ENCODE measurements at places on chromosomes 3 and 15.

GRCh38 chr15:100902436-100903167 lies 16.6 kb upstream of the LRRK1 start:
- DNase-seq = no peak

- DNase-seq = no peak
Measured at GRCh38 chr15:31387092-31387478, 60.5 kb downstream of the KLF13 start.

- no peak for DNase-seq
Measured at GRCh38 chr3:120396469-120396868, 47.3 kb upstream of the LRRC58 start.

DNA sequence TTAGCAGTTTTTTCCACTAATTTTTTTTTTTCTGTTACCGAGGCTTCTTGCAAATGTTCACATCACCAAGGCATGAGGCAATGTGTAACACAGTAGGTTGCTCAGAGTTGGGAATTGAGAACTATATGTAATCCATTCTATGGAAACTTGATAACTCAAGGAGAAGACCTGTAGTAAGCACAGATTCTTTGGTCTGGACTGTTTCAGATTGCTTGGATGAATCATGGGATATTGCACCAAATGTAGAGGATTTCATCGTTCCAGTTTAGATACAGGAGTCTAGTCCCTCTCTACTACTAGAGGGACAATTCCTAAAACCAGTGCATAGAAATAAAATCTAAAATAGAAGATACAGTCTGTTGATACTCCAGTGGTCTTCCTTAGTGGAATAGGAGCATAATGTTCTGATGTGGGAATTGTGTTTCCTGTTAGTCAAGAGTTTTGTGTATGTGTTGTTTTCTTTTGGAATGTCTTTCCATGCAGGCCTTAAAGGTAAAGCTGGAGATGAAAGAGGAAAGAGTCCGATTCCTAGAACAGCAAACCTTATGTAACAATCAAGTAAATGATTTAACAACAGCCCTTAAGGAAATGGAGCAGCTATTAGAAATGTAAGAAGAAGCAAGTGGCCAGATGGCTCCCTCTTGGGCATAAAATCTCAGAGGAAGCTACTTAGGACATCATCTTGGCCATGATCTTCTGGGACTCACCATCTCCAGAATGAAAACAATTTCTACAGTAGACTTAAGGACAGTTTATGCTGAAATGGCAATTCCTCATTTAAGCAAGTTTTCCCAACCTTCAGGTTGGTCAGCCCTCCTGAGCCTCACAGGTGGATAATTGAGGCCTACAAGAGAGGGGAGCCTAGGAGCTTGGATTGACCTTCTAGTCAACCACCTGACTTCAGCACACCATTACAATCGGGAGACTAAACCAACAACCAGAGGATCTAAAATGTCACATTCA lies 10.7 kb downstream of the KNSTRN start:
- DNase-seq = no peak

DNA sequence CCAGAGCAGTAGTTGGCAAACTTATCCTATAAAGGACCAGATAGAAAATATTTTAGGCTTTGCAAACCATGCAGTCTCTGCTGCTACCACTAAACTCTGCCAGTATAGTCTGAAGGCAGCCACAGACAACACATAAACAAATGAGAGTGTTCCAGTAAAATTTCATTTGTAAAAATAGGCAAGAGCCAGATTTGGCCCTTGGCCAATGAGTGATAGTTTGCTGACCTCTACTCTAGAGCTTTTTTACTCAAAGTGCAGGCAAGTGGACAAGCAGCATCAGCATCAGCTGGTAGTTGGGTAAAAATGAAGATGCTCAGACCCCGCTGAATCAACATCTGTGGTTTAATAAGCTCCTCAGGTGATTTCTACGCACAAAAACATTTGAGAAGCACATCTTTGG lies 269.8 kb downstream of the NTRK3 start:
- DNase-seq = no peak

- no peak for DNase-seq
Measured at GRCh38 chr15:70447521-70447920, 315.8 kb downstream of the UACA start.

DNA sequence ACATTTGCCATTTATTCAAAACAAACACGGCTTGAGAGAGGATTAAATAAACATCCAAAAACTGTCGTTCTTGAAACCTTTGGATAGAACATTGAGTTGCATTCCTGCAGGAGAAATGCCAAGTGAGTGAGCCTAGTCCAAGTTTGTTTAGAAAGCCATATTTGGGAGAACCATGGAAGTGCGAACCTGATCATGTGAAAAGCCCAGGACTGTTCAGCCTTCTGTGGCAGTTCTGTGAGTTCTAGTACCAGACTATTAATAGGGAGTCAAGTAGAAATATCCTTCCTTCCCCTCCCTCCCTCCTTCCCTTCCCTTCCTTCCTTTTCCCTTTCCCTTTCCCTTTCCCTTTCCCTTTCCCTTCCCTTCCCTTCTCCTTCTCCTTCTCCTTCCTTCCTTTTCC lies 470.4 kb downstream of the LPP start:
- DNase-seq = no peak

DNA sequence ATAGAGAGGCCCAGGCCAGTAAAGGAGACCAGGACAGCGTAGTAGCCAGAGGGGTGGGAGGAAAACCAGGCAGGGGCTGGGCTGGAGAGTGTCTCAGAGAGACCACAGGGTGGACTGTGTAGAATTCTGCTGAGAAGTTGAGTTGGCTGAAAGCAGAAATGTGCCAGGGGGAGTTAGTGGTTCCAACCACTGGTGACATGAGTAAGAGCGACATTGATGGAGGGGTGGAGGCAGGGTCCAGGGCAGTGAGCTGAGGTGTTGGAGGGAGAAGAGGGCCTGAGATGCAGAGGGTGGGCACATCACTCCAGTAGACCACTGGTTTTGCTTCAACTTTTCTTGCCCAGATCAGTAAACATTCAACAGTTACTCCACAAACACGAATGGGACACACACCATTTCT lies 106.5 kb downstream of the ASB7 start:
- no peak for DNase-seq

GRCh38 chr3:189270248-189270832 lies 98.6 kb downstream of the TPRG1 start:
- DNase-seq = no peak

DNA sequence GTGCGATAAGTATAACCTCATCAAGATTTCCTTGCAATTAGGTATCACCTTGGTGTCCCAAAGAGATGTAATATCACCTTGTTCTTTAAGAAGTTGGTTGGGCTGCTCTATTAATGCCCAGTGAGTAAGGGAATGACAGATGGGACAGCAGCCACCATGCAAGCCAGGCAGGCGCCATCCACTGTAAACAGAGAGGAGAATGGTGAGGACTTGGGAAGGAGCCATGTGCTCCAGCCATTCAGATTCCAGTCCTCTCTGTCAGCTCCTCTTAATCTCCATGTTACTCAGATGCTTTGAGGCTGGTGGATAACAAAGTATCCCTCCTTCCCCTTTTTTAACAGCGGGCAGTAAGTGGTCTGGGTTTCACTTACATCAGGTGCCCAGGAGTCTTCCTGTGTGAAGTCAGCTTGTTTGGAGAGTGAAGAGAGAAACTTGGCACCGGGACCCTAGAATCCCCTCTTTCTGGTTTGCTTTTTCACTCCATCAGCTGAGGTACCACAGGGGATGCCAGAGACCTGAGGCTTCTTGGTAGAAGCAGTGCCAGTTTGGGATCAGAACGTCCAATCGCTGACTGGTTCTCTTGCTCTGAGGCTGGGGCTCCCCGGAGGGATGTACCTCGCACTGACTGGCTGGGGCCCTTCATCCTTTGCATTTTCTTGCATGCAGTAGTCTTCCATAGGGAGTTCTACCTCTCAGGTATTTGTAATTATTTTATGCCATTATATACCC lies 29.5 kb downstream of the SLCO3A1 start:
- DNase-seq = no peak

DNA sequence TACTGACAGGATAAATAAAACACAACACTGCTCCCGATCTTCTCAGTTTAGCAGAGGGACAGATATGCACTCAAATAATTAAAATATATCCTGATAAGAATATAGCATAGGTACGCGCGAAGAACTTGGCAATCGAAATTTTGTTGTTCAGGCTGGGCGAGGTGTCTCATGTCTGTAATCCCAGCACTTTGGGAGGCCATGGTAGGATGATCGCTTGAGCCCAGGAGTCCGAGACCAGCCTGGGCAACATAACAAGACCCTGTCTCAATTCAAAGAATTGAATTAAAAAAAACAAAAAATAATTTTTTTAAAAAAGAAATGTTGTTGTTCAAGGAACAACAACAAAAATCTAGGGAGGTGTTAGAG lies 7.6 kb downstream of the B2M start:
- DNase-seq = no peak

- DNase-seq = no peak
Measured at GRCh38 chr3:129195731-129196256, 12.1 kb upstream of the CNBP start.

DNA sequence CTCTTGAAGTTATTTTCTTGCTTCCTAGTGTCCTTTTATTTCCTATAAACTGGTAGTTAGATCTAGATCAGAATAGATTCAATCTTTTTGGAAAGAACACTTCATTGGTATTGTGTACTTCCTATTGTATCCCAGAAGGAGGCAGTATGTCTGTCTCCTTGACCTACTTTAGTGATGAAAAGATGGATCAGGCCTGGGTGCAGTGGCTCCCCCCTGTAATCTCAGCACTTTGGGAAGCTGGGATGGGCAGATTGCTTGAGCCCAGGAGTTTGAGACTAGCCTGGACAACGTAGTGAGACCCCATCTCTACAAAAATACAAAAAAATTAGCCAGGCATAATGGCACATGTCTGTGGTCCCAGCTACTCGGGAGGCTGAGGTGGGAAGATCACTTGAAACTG lies 12.0 kb downstream of the BSN start:
- DNase-seq = no peak

- no peak for DNase-seq
Measured at GRCh38 chr3:108215871-108216270, 6.4 kb downstream of the IFT57 start.

DNA sequence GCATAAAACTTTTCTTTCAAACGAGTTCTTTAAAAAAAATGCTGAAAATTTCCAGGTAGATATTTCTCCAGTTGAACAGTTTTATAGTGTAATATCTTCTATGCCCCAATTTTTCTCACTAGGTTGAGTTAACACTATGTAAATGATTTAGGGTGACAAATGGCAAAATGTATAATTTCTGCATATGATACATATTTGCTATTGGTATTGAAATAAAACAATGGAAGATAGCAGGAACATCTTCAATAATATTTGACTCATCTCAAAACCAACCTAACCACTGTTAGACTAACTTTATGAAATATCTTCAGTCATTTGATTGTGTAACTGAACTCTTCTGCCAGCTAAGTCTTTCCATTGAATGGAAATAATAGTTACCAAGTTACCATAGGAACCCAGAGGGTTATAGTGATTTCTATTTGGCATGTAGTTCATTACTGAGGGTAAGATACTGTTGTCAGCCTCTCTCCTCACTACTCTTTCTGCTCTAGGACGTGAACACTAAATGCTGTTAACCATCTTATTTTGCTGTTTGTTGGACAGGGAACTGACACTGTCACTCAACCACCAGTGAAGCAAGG lies 824.7 kb upstream of the NECTIN3 start:
- no peak for DNase-seq

DNA sequence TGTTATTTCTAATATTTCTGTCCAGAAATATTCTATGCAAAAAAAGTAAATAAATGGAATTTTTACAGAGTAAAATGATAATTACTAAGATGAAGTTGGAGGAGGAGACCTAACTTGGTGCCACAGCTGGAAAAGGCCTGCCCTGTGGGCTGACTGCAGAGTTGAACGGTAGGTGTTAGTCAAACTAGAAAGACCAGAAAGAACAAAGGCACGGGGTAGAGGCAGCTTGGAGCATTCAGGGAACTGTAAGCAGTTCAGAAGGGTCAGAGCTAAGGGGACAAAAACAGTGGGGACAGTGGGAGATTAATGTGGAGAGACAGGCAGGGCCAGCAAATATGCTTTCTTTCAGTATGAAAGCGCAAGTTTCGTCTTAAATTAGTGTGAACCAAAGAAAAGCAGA lies 39.3 kb upstream of the PTPRG start:
- no peak for DNase-seq

- no peak for DNase-seq
Measured at GRCh38 chr3:192091831-192092230, 630.9 kb downstream of the PYDC2 start.

DNA sequence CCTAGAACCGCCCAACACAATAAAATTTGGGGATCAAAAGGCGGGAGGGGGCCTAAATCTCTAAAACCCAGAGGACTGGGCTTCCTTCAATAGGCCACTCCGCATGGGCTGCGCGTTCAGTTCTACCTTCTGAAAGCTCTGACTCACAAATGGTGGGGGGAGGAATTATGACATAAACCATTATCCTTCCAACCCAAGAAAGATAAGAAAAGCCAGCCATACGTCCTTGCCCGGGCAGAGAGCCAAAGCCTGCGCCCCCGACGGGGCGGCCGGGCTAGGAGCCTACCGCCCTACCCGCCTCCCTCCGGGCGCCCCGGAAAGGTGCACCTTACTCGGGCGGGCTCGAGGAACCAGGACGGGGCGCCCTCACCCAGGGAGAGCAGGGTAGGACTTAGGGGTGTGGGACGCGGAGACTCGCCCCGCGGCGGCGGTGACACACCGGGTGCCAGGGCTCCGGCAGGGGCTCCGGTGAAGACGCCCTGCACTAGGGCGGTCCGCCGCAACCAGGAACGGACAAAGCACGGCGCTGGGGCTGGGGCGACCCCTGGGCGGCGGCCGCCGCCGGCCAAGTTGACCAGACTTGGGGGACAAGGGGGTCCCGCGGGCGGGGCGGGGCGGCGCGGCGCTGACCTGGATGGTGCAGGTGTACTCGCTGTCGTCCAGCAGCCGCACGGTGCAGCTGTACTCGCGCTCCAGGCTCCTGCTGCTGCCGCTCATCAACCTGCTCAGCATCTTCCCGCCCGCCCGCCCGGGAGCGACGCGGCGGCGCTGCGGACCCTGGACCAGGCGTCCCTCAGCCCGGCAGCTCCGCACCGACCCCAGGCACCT lies 534 bp downstream of the FRMD5 start:
- peak; percentile 19 for DNase-seq

GRCh38 chr15:58466566-58466965 lies 34.8 kb downstream of the LIPC start:
- no peak for DNase-seq

- no peak for DNase-seq
Measured at GRCh38 chr3:74842649-74843048, 228.2 kb upstream of the CNTN3 start.

GRCh38 chr15:89203705-89204273 lies 17.6 kb downstream of the RLBP1 start:
- no peak for DNase-seq

Measured in activated effector memory CD4-positive, alpha-beta T cell treated with Interleukin-2 at 50 U/mL for 16 hours (primary cell).